ENCODE measurements at places on chromosomes 7 and 10. TPM values are rescaled to one million over a fixed set of nuclear protein-coding genes. Genes with fewer than 3 reads are reported as not detected.

The SLC26A5 gene
- total RNA-seq = not detected

GRCh38 chr10:11959966-11960365 is 82.6 kb downstream of the UPF2 start:
- DNase-seq = no peak

The CHAT gene
- not detected for total RNA-seq

DNA sequence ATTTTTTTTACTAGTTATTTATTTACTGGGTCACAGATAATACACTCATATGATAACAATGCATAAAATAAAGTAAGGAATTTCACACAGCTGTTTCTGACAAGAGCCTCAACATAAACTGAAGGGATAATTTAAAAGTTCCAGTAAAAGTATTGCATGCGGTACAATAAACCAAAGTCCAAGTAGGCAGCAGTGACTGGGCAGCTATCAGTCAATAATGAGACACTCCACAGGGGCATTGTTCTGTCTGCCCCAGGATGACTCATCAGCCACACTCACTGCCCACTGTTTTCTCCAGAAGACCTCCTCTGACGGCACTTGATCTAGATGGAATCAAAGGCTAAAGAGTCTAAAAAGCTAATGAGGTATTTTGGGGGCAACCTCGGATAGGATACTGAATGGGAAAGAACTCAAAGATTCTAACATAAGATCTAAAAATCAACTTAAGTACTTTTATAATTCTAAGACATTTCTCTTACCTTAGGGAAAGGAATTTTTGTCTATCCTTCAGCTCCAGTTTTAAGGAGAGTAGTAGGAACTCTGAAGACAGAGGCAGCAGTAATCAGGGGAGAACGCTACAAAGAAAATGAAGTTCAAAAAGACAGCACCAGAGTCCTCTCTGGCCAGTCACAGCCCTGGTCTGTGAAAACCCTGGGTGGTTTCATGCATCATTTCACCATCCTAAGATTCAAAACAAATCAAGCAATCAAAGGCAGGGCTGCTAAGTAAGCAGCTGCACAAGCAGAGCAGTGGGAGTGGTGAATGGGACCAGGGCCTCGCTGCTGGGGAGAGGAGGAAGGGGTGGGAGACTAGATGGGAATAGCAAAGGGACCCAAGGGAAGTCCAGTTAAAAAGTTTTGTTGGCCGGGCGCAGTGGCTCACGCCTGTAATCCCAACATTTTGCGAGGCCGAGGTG is 175.1 kb downstream of the AVL9 start:
- no peak for DNase-seq

The BMPER gene
- total RNA-seq = 6.2 TPM

DNA sequence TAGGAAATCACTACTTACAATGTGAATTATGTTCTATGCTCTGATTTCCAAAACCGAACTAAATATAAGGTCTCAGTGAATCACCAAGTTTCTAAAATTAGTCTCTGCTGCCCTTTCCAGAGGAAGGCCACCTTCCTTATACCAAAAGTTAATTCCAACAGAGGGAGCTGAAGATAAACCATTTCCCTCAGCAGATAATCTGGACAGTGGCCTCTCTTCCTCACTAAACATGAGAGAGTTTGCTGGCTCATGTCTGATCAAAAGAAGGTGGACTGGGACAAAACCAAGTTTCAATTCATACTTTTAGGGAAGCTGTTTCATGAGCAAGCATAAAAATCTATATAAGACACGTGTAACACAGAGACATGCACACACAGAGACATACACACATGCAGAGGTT is 6.4 kb downstream of the FEZF1 start:
- no peak for DNase-seq

The HBP1 gene
- 31.7 TPM for total RNA-seq

- no peak for DNase-seq
Measured at GRCh38 chr7:87048839-87049238, 10.6 kb downstream of the ELAPOR2 start.

- no peak for DNase-seq
Measured at GRCh38 chr10:117226813-117227451, 14.0 kb upstream of the SLC18A2 start.
